ENCODE measurements at places on chromosomes 6 and 20.

GRCh38 chr6:125815080-125815910 is 24.5 kb downstream of the NCOA7 start:
- DNase-seq, result no peak

- DNase-seq, result no peak
Measured at GRCh38 chr6:68976260-68976659, 341.2 kb downstream of the ADGRB3 start.

GRCh38 chr20:58094160-58094559 is 134.3 kb downstream of the ANKRD60 start:
- no peak for DNase-seq

GRCh38 chr6:101595276-101595675 is 201.8 kb downstream of the GRIK2 start:
- no peak for DNase-seq

DNA sequence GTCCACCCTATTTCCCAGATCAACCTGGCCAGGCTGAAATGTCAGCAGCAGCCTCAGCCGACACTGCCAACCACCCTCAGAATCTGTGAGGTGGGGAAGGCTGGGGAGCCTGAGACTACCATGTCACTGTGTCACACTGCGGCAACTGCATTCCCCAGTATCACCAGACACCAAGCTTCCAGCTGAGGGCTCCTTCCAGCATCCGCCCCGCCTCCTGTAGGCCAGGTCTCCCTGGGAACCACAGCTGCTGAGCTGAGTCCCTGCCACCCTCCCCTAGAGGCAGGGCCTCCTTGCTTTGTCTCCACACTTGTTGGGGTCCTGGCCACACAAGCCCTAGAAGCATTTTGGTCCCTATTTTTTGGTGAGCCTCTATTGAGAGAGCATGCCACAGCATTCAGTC is 115.7 kb downstream of the UNC5CL start:
- DNase-seq, result no peak

GRCh38 chr6:80967609-80968008 is 784.9 kb downstream of the TENT5A start:
- DNase-seq, result no peak
